GM12892 (cell line): ENCODE measurements at places on chromosomes 5 and 9.

DNA sequence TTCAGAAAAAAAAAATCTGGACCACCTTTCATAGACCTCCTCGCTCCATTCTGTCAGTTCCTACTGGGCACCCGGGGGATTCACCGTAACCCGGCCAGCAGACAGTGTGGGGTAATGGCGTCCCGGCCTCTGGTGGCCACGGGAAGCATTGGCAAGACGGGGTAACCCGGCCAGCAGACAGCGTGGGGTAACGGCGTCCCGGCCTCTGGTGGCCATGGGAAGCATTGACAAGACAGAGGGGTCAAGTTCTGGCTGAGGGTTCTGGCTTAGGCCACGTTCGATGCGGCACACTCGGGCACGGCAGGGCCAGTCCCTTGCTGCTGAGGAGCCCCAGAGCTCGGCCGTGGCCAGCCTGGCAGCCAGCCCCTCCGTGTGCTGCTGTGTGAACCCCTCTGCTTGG is 116.2 kb upstream of the RAPGEF1 start:
- DNase-seq = no peak

GRCh38 chr5:169764018-169764378 is 126.9 kb downstream of the DOCK2 start:
- no peak for DNase-seq

- DNase-seq = no peak
These were observed 33.1 kb upstream of the HTR4 start for GRCh38 chr5:148687427-148687826.

- peak; percentile 6 for DNase-seq
These were observed 216.2 kb upstream of the CLINT1 start for GRCh38 chr5:158074992-158075769.

DNA sequence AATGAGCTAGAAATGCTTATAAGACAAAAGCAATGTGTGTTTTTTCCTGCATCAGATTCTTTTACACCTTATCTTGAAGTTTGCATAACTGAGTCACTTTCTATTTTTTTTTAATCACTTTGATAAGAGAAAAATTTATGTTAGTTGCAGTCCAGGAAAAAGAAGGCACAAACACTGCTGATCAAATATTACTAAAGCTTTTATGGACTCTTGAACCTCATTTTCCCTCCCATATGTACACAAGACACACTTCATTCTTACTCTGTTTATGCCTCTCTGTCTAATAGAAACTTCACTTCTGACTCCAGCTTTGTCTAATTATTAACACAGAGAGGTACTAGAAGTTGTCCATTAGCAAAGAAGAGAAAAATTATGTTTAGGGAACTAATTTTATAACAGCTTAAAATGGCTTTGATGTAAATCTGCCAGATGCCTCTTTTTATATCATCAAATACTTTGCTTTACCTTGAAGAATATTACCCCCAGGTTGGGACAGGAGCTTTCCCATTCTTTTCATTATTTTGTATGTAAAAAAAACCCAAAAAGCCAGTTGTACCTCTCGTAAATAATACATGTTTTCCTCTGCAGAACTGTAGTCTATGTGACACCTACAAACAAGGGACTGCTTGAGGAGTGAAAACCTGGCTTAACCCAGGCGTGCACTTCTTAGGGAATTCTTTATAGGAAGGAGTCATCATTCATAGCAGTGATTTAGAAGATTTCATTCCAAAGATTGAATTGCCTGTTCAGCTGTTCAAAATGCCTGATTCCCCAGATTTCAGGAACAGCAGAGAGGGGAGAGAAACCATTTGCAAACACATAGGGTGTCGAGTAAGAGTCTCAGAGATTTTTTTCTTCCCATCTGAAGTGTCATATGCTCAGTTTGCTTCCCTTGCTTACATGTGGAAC is 72.6 kb downstream of the DAPK1 start:
- DNase-seq = no peak

GRCh38 chr5:93100976-93101375 is 480.0 kb downstream of the NR2F1-AS1 start:
- DNase-seq = no peak

DNA sequence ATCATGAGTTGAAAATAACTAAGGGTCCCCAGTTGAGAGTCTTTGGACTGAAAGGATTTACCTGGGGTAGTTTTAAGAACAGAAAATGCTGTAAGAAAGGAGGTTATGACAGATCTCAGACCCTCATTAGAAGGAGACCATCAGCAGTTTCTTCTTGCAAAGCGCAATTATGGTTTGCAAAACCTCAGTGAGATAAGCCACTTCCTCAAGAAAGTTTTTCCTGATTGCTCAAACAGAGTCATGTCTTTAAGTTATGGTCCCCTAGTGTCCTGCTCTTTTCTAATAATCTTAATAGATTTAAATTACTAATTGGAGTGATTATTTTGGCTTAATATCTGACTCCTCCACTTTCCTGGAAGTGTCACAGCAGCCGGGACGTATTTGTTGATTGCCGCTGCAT is 293.2 kb upstream of the KLF4 start:
- no peak for DNase-seq
